CD4-positive, alpha-beta T cell treated with Interleukin-4 for 1 hour (primary cell): ENCODE measurements at places on chromosomes 3 and 15.
A peak's percentile ranks its signal among the peaks of the same experiment; 100 is the strongest.

- DNase-seq, result peak; percentile 33
These were observed at the start of the genes CLCN2 and POLR2H for GRCh38 chr3:184361532-184361931. Gene CLCN2, minus strand, starts transcription at chr3:184361605. Its CDS starts 126 bp downstream, at chr3:184361479. Gene POLR2H, plus strand, starts transcription at chr3:184361710. Its CDS starts 1,783 bp downstream, at chr3:184363493.

DNA sequence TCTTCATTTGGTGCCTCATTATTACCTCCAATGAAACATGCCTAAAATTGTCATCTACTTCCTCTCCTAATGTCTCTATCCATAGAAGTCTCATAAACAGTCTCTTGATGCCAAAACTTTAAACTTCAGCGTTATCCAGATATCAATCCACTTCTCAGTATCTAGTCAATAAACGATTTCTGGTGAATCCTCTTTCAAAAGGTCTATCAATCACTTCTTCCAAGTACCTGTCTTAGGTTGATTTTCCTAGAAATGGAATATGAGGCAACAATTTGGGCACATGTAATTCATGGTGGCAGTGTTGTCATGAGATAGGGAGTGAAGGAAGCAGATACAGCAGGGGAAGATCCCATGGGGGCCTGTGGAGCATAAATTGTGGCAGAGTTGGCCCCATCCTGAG lies 348.5 kb upstream of the POU1F1 start:
- no peak for DNase-seq

DNA sequence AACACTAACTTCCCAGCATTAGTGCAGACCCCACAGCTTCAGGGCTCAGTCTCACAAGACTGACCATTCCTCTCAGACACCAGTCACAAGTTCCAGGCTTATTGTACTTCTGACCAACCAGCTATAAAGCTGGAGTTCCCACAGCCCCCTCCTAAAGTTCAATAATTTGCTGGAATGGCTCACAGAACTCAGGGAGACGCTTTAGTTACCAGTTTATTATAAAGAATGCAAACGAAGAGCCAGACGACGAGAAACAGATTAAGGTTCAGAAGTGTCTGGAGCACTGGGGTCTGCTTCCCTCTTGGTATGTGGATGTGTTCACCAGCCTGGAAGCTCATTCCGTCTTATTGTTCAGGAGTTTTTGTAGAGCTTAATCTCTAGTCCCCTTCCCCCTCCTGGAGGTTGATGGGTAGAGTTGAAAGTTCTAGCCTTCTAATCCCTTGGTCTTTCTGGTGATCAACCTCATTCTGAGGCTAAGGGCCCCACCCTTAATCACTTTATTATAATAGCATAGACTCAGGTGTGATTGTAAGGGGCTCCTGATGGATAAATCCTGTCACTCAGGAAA lies 4.8 kb upstream of the CSRNP1 start:
- DNase-seq, result no peak

GRCh38 chr3:132083583-132084279 lies 48.9 kb upstream of the CPNE4 start:
- no peak for DNase-seq

DNA sequence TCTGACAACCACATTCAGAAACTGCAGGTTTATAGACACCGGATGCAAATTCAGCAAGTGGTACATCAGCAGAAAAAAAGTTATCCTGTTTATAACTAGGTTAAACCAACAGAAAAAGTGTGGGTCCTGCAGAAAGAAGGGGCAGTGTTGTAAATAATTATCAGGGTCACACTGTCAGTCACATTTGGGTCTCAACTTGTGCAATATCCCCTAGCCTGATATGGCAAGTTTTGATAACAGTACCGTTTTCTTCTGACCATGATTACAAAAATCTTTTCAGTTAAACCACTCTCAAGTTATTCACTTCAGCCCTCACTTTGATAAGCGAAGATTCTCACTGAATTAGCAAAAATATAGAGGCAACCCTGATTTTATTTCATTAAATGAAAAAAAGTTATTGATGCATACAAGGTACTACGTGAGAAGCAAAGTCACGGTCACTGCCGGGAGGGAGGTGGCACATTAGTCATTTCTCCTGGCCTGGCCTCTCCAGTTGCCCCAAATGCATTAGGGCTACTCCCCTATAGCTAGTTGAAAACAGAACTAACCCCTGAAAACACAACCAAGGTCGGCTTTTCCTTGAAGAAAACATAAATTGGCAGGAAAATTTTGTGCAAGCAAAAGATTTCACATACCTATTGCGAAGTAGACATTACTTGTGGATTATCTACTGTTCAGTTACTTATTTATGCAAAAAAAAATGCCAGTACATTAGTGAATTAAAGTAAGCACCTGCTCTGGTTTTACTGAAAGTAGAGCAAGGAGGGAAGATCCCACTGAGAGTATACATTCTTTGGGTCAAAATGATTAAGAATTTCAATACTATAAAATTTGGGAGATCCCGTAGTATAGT lies 28.6 kb downstream of the IL5RA start:
- no peak for DNase-seq

- DNase-seq, result no peak
These were observed 13.3 kb upstream of the PAQR9 start for GRCh38 chr3:142976621-142977398.

DNA sequence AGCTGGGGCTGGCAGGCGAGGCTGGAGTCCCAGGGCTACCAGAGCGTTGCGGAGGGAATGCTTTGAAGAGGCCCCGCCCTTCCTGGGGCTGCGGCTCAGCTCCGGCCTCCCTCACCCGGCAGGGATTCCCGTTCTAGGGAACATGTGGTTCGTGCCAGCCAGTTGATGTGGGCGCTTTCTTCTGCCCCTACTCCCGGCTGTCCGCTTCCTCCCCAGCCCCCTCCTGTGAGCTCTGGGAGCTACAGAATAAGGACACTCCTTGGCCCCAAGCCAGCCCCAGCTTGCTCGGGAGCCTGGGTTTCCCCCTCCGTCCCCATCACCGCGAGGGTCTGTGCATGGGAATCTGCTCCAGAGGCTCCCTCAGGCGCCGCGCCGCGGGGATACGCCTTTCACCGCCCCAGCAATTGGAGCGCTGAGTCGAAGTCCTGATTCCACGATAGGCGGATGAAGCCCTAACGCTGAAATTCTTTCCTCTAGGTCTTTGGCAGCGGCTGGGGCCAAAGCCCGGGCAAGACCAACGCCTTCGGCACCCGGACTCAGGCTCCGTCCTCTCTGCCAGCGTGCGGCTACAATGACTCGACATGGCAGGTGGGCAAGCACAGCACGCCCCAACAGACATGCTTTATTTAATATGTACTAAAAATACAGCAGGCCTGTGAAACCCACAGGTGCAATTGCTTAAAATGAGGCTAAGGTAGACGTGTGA lies 69.5 kb downstream of the KLF15 start:
- DNase-seq, result no peak
